ENCODE measurements at places on chromosomes 1 and 21. TPM values are rescaled to one million over a fixed set of nuclear protein-coding genes. Genes with fewer than 3 reads are reported as not detected.

DNA sequence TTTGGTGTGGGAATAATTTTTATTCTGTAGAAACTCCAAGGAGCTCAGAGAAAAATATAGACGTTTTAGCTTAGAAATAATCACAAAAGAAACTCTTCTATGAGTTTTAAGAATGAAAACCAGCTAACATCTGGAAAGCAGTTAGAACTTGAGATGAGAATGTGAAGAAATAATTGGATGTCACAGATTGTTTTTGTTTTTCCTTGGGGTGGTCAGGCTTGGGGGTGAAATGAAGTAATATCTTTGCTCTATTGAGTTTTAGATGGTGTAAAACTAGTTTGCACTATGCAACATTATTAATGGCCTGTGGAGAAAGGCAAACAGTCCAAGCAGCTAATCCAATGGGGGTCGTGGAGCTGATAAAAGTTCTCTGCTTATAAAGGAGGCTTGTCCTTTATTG is 101.2 kb downstream of the FMN2 start:
- DNase-seq = no peak

- DNase-seq = no peak
Measured at GRCh38 chr1:56434025-56434424, 145.3 kb downstream of the PLPP3 start.

- no peak for DNase-seq
Measured at GRCh38 chr1:221823149-221823548, 81.3 kb upstream of the DUSP10 start.

DNA sequence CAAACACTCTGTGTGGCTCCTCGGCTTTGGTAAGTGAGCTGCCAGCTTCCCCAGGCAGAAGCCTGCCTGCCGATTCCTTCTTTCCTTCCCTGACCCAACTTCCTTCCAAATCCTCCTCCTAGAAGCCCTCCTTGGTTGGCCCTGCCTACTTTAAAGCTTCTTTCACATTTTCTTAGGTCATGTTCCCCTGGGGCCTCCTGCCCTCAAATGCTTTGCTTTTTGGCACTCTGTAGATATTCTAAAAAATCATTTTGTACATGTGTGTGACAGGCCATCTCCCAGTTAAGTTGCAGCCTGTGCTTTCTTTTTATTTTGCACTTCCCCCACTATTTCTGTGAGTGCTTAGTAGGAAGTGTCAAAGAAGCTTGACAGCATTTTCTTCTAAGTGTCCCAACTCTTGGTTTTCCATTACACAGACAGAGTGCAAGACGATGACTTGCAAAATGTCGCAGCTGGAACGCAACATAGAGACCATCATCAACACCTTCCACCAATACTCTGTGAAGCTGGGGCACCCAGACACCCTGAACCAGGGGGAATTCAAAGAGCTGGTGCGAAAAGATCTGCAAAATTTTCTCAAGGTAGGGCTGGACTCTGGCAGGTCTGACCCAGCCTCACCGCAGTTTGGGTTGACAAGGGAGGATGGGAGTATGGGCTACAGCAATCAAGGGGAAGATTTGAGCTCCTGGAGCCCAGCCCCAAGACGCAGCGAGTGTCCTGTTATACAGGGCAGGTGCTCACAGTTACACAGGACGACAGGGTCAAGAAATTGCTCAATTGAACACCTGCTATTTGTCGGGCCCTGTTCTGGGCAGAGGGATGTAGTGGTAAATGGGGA is at the start of gene S100A9:
S100A9 (plus strand) TSS at position 2 of the 838 bp plus-strand sequence; CDS start at position 432, 430 bp downstream.
- no peak for DNase-seq

PRELP gene
- 6.3 TPM for total RNA-seq

GRCh38 chr21:44450999-44451398 is 4.3 kb upstream of the LRRC3 start:
- DNase-seq = no peak

DNA sequence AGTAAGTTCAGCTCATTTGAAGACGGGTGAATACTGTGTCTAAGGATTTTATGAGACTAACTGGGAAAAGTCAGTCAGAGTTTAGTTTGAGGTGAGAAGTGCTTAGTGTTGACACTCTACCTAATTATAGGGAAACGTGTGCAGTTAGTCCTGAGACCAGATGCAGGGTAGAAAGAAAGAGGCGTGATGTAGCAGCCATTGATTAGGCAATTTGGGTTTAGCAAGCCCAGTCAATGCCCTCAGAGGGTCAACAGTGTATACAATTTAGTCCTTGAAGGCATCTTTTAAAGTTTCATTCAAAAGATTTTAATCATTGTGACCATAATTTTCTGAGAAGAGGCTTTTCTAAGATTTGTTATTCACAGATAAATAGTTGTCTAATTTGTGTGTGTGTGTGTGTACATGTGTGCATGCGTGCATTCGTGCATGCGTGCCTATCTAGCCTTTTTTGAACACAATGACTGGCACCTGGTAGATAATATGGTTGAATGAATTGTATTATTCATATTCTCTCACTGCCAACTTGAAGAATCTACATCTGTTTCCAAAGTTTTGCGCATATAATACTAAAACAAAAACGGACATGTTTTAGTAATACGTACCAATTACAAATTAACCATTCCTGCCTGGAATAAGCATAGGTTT is 332.9 kb downstream of the SRGAP2C start:
- DNase-seq = no peak

PDC gene
- total RNA-seq = not detected

DNA sequence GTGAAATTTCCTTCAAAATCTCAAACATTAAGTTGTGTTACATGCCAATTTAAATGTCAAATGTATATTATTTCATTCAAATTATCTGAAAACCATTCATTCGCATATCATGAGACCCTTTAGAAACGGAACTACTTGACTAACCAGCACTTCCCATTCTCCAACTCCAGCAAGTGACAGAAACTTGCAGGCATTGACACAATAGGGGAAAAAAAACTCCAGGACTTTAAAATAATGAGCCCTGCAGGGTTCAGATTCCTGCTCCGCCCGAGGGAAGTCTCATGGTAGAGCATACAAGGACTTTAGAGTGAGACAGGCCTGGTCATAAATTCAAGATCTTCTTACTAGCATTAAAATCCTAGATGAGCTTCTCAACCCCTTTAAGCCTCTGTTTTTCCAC is 138.9 kb downstream of the NR5A2 start:
- DNase-seq = no peak

DNA sequence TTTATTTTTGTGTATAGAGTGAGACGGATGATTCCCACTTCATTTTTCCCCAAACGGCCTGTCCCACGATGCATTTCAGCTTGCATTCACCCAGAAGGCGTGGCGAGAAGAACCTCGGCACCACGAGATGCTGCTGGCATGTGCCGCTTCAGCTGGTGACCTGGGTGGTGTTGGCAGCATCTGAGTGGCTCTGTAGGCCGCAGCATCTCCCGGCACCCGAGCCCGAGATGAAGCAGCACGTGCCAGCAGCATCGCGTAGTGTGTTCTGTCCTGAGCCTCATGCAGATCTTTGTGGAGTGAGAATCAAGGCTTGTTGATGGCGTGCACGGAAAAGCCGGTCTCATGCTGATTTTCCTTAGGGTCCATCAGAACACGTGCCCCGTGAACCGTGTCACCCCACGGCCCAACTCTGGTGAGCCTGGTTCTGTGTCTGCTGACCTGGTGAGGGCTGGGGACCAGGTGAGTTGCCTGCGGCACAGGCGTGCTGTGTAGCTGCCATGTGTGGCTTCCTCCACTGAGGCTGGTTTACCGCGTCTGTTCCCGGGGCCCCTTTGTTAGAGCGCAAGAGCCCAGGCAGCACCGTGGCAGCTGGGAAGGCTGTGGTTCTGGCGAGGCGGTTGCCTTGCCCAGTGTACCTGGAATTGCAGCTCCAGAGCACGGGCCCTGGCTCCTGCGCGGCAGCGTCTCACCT is 16.7 kb downstream of the SLX9 start:
- DNase-seq = no peak

Measured in urinary bladder (tissue), 4 donors.